NCI-H526 (cell line): ENCODE measurements at places on chromosomes 7 and 10.
A peak's percentile ranks its signal among the peaks of the same experiment; 100 is the strongest.

DNA sequence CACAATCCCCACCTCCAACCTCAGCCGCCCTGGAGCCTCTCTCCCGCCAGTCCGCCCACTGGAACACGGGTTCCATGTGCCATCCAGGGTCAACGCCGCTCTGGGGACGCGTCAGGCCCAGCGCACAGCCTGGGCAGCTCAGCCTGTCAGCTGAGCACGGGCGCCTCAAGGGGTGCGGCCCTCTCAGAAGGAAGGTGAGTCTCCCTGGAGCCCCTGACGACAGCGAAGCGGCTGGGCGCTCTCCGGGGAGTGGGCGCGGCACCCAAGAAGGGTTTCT lies 1.2 kb upstream of the SLC18A3 start:
- no peak for DNase-seq

GRCh38 chr10:3477683-3478082 lies 305.1 kb upstream of the PITRM1 start:
- no peak for DNase-seq

- no peak for DNase-seq
Observed at GRCh38 chr10:6301488-6302075, 98.8 kb downstream of the PFKFB3 start.

- no peak for DNase-seq
Observed at GRCh38 chr7:16045296-16045695, 358.8 kb upstream of the MEOX2 start.

- peak; percentile 84 for DNase-seq
Observed at GRCh38 chr7:128352153-128352537, 8.4 kb upstream of the RBM28 start.
